ENCODE measurements at places on chromosomes 3 and 15.

DNA sequence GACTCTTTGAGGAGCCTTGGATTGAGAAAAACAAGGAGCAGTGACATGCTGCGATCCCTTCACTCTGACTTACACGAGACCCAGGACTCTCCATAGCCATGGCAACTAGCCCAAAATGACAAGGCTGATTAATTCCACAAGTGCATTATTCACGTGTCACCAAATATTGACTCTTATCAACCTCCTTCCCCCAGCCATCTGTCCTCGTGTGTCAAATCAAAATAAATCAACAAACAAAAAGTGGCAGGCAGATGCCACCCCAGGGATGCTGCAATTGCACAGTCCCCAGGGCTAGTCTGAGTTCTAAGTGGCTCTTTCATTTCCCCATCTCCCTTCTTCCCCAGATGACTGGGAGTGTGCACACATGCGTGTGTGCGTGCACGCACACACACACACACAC is 104.9 kb downstream of the AQP9 start:
- DNase-seq = peak; percentile 84

DNA sequence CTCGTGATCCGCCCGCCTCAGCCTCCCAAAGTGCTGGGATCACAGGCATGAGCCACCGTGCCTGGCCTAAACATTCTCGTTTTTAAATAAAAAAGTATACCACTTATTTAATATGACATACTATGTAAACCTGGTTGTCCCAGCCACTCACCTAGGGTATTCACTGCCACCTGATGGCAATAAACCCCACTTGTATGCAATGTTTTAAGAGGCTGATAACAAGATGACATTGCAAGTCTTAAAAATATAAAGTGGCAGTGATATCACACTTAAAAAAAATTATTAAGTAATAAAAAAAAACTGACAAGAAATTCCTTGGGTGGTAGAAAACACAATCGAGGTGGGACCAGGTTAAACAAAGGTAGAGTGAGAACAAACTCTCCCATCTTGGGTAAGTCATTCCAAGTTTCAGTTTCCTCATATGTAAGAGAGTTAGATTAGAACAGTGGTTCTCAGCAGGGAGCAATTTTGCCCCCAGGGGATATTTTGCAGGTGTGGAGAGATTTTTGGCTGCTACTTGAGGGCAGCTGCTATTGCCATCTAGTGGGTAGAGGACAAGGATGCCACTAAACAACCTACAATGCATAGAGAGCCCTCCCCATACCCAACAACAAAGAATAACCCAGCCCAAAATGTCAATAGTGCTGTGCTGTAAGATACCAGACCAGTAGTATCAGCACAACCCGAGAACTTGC is 14.5 kb downstream of the ARF4 start:
- no peak for DNase-seq

DNA sequence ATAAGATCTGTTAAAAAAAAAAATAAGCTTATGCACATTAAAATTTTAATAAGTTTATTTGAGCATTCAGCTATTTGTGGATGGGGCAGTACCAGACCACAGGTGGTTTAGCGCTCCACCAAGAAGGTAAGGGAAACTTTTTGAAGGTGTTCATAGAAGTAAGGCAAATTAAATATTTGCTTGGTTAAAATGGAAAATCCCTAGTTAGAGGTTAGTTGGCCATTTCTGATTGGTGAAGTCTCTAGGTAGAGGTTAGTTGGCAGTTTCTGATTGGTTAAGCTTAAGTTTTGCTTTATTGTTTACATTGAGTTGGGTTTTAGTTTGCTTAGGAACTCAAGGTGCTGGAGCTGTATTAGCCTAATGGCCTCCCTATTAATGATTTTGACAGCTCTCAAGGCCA is 30.7 kb downstream of the SCN11A start:
- DNase-seq = no peak

GRCh38 chr15:51232581-51232980 is 105.8 kb downstream of the CYP19A1 start:
- DNase-seq = no peak

DNA sequence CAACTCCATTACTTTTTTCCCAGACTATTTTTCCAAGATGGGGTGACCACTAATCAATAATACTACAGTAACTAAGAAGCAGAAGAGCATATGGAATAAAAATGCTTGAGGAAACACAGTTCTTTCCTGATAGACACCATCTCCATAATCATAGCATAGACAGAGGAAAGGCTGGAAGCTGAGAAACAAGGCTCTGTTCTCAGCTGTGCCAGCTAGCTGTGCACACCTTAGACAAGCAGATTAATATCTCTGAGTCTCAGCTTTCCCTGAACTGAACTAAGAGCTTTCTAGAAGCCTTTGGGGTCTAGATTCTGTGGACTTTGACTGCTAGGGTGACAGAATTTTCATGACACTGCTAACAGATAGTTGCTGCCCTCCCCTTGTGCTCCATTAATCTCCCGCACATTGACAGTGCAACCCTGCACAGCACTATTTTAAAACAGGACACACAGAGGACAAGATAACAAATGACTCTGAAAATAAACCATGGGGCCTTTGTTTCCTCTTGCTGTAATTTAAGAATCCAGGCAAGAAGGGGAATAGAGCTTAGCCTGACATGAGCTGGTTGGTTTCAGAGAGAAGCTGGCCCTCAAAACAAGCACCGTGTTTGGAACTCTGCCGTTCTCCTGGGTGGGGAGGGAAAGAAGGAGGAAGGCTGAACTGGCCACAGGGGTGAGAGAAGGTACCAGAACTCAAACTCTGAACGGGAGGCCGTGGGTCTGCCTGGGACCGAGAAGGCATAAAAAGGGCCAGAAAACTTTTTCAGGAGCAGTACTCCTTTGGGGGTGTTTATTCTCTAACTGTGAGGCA is 67.4 kb downstream of the ATP13A5 start:
- no peak for DNase-seq

DNA sequence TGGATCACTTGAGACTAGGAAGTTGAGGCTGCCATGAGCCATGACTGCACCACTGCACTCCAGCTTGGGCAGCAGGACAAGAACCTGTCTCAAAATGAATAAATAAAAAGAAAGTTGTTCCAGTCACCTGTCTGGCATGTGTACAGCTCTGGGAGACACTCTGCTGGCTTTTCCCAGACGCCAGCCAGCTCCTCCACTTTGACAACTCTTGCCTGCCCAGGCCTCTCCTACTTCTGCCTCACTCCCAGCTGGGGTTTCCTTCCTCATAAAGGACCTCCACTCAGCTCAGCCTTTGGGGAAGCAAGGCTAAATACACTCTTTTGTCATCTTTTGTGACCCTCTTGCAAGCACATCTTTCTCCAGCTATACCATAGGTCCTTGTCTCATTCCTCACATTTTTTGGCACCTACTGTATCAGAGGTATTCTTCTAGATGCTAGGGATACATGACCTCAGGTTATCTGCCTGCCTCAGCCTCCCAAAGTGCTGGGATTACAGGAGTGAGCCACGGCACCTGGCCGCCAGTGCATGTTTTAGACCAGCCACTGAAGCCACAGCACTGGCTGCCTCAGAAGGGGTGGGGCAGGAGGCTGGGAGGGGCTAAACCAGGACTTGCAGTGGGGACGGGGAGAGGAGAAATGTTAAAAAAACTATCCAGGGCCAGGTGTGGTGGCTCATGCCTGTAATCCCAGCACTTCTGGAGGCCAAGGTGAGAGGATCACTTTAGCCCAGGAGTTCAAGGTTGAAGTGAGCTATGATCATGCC is 10.0 kb upstream of the ELP6 start:
- DNase-seq = no peak

DNA sequence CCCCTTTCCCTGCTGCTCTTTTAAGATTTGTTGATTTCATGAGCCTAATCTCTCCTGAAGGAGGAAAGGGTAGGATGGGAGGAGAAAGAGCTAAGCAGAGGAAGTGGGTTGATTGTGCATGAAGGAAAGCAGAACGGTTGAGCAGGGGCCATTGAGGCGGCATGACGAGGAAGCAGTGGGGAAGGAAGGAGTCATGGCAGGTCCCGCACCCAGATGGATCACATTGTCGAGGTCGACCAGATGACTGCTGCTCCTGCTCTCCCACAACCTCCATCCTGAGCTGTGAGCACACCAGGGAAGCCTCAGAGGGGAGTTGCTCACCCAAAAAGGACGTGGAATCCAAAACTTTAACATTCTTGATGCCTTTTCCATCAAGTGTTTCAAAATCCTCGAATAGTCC is 42.8 kb downstream of the ABTB1 start:
- no peak for DNase-seq

GRCh38 chr3:131973731-131974130 is 61.1 kb downstream of the CPNE4 start:
- no peak for DNase-seq

DNA sequence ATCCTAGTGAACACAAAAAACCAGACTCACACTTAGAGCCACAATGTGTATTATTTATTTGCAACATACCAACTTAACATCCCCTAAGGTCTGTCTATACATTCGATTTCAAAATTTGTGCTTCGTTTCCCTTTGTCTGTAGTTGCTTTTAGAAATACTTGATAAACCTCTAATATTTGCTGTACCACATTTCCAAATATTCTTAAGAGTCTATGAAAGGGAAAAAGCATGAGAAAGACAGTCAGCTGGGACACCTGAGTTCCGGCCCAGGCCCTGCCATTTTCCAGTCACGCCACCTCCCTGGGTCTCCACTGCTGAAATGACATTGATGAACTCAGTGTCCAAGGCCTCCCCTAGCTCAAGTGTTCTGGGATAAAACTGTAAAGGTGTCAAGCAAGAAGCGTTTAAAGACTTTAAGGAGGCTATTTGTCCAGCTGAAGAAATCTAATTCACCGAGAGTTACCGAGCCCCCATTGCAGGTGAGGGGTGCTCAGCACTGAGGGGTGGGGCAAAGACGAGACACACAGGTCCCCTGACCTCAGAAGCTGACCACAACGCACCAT is 26.6 kb downstream of the LRRC2 start:
- DNase-seq = no peak

DNA sequence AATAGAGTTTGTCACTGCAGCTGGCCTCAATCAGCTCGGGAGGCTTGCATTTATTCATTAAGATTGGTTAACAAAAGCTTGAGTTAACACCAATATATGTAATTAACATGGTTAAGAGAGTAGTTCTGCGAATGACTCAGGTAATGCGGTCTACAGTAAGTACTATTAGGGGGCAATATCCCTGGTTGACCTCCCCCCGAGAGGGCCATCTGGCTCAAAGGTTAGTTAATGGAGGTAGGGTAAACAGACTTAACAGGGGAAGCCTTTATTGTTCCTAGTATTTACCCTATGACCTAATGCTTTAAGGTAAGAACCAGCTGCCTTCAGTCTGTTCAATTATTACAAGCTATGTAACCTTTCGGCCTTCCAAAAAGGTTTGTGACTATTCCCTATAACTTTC is 403.3 kb upstream of the SGO1 start:
- no peak for DNase-seq

GRCh38 chr3:76753599-76753998 is 286.3 kb upstream of the ROBO2 start:
- peak; percentile 3 for DNase-seq

DNA sequence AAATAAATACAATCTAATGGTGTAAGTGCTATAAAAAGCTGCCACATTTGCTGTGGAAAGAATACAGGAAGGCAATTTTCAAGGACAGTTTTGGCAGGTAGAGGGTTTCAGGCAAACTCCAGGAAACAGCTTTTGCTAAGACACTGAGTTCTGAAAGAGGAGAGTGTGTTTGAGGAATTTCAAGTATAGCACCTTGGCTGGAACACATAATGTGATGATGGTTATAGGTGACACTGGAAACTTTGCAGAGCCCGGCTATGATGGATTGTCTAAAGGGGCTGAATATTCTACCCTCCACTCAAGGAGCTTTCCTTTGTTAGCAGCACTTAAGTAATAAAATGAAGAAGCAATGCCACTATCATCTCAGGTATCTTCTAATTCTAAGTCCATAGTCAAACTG is 209.4 kb upstream of the TGFBR2 start:
- DNase-seq = no peak
